ENCODE measurements at places on chromosomes 7 and 10.

GRCh38 chr10:131559450-131559911 is 248.0 kb upstream of the TCERG1L start:
- no peaks in the 10 kb centered on the region for H3K4me1 ChIP-seq
- H3K27ac ChIP-seq, result no peak overlapping the region
- H3K27me3 ChIP-seq, result no peaks in the 10 kb centered on the region
- no peak for DNase-seq
- H3K4me3 ChIP-seq, result no peak overlapping the region

GRCh38 chr7:111750878-111751277 is 188.6 kb upstream of the IMMP2L start:
- H3K36me3 ChIP-seq, result peaks cover 22% of the 10 kb centered on the region
- H3K27me3 ChIP-seq, result no peaks in the 10 kb centered on the region
- H3K27ac ChIP-seq, result no peak overlapping the region

GRCh38 chr10:45163315-45163975 is 152.0 kb downstream of the OR13A1 start:
- DNase-seq, result no peak
- no peaks in the 10 kb centered on the region for H3K36me3 ChIP-seq
- peaks cover 15% of the 10 kb centered on the region for H3K27me3 ChIP-seq
- H3K27ac ChIP-seq, result no peak overlapping the region

- H3K36me3 ChIP-seq, result peaks cover 18% of the 10 kb centered on the region
- H3K27me3 ChIP-seq, result peaks cover 2% of the 10 kb centered on the region
- peak within 1 kb of the TSS; percentile 91 for H3K27ac ChIP-seq
- peaks cover 35% of the 10 kb centered on the region for H3K4me1 ChIP-seq
Observed at GRCh38 chr7:191981-192649, at the start of gene FAM20C. Gene FAM20C (plus strand): TSS chr7:192571. CDS start chr7:193200, 629 bp downstream.

- DNase-seq, result no peak
- no peaks in the 10 kb centered on the region for H3K27me3 ChIP-seq
- no peaks in the 10 kb centered on the region for H3K36me3 ChIP-seq
Observed at GRCh38 chr10:29830531-29831512, 196.1 kb upstream of the SVIL start.

DNA sequence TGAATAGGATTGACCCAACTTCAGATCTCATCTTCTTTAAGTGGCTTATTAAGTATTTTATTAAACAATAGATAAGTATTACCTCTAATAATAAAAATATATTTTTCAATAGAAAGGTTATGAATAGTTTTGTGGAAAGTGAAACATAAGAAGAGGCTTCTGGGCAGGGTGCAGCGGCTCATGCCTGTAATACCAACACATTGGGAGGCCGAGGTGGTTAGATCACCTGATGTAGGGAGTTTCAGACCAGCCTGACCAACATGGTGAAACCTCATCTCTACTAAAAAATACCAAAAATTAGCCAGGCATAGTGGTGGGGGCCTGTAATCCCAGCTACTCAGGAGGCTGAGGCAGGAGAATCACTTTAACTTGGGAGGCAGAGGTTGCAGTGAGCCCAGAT is 26.5 kb downstream of the GPR85 start:
- no peaks in the 10 kb centered on the region for H3K4me1 ChIP-seq
- peaks cover 21% of the 10 kb centered on the region for H3K27me3 ChIP-seq
- no peaks in the 10 kb centered on the region for H3K36me3 ChIP-seq
- no peak overlapping the region for H3K4me3 ChIP-seq

DNA sequence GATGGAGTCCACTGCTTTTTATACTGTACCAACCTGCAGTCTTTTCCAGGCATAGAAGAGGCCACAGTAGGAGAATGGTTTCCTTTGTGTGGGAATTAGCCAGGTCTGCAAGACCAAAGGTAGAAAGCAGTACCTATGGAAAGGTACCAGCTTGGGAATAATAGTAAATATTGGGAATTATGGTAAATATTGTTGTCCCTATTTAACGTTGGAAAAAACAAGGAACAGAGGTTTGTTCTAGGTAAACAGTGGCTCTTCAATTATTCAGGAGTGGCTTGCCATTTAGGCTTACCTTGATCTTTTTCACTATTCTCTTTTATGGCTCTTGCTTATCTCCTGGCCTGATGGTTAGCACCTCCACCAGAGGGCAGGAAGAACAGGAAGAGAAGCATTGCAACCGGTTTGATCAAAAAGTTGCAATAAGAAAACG is 43.9 kb upstream of the GSAP start:
- H3K4me3 ChIP-seq, result no peak overlapping the region
- H3K27me3 ChIP-seq, result no peaks in the 10 kb centered on the region
- H3K4me1 ChIP-seq, result peaks cover 10% of the 10 kb centered on the region
- H3K27ac ChIP-seq, result no peak overlapping the region
- DNase-seq, result no peak

GRCh38 chr7:2013381-2014311 is 219.1 kb downstream of the MAD1L1 start:
- no peak overlapping the region for H3K27ac ChIP-seq
- peaks cover 17% of the 10 kb centered on the region for H3K4me1 ChIP-seq
- H3K4me3 ChIP-seq, result no peak overlapping the region
- DNase-seq, result peak; percentile 93
- no peaks in the 10 kb centered on the region for H3K27me3 ChIP-seq

- H3K36me3 ChIP-seq, result no peaks in the 10 kb centered on the region
- no peak overlapping the region for H3K4me3 ChIP-seq
- no peaks in the 10 kb centered on the region for H3K27me3 ChIP-seq
Observed at GRCh38 chr10:82245157-82245556, 370.2 kb downstream of the NRG3 start.

DNA sequence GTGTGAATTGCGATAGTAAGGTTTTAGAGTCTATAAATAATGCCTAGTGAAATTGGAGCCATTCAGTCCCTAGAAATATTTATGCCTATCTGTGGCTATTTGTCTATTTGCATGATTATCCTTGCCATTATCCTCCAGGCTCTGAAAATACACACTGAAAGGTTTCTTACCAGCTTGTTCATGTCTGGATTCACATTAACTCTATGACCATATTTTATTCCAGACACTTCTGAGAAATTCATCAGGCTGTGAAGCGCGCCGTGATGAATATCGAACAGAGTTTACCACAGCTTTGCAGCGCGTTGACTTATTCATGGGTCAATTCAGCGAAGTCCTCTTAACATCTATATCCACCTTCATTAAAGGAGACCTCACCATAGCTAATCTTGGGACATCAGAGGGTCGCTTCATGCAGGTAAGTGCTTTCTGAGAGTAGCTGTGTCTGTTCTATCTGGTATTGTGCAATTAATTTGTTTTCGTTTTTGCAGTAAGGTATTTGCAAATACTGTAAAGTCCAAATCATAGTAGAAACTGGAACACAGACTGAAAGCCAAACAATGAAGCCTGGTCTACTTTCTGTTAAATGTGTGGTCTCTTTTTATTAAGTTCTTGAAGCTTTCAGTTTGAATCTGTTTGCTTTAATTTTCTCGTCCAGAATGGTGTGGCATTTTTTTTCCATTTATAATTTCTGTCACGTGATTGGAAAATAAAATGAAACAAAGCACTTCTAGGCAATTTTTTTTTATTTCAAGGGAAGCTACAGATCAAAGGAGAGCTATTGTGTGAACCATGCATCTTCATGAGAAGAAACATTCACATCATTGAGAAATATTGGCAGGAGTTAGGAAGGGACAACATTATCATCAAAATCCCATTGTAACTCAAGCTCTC is 59.7 kb downstream of the MET start:
- no peaks in the 10 kb centered on the region for H3K27me3 ChIP-seq
- H3K27ac ChIP-seq, result no peak overlapping the region
- H3K4me3 ChIP-seq, result no peak overlapping the region
- H3K36me3 ChIP-seq, result peaks cover 3% of the 10 kb centered on the region
- DNase-seq, result no peak

DNA sequence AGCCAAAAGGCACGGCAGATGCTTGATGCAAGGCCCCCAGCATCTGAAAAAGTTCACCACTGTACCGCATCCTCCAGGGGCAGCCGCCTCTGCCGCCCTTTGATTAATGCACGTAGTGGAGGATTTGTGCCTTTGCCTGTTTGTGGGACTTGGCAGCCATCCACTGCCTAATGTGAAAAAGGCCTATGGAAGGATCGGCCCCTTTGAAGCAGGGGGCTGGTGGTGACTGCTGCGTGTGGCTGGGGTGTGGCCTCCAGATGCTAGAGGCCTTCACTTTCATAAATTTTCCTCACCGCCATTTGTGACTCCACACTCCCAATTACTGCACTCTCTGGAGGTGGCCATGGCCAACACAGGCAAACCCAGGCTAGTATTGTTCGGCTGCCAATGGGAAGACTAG is 226.0 kb downstream of the BMPER start:
- no peaks in the 10 kb centered on the region for H3K36me3 ChIP-seq
- no peak for DNase-seq
- no peaks in the 10 kb centered on the region for H3K27me3 ChIP-seq

DNA sequence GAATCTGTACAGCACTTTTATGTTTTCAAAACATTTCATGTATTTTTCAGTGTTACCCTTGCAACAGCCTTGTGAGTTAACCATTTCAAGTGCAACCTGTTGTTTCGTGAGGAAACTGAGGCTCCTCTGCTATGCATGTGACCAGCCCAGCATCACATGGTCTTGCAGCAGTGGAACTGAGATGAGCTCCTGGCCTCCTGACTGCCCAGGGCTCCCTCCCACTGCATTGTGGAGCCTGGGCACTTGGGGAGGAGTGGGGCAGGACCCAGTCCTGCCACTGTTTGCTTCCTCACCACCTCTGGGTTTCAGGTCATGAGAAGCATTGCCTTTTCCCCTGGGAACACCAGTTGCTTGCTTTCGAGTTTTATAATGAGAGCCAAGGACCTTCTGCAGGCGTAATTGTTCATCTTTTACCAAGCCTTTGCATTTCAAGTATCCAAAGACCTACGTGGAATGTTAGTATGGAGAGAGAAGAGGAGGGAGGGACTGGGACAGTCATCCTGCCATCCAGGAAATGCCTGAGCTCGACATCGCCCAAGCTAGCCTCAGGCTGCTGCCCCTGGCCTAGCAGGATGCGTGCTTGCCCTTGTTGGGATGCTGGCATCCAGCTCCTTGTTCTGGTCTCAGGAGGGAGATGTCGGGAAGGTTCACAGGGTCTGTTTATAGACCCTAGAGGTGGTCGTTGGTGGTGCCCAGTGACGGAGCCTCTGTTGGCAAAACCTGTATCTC is 32.3 kb upstream of the BHLHA15 start:
- peaks cover 13% of the 10 kb centered on the region for H3K4me1 ChIP-seq
- peak overlapping the region; percentile 22 for H3K27ac ChIP-seq
- H3K36me3 ChIP-seq, result peaks cover 4% of the 10 kb centered on the region
- H3K27me3 ChIP-seq, result no peaks in the 10 kb centered on the region

DNA sequence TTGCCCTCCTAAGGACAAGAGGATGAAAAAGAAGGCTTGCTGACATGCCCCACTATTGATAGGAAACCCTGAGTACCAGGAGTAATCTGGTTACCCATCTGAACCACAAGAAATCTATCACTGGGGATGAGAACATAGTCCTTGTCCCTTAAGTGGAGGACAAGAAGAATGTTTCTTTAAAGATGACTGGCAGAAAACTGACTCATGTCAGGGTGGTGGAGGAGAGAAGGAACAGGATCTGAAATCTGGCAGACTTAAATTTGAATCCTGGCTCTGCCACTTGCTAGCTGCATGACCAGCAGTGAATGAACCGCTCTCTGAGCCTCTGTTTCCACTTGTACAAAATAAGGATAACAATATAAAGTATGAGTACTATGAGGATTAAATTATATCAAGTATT is 38.9 kb upstream of the XPNPEP1 start:
- peak overlapping the region; percentile 23 for H3K27ac ChIP-seq
- peaks cover 74% of the 10 kb centered on the region for H3K4me1 ChIP-seq
- DNase-seq, result no peak
- H3K4me3 ChIP-seq, result no peak overlapping the region
- no peaks in the 10 kb centered on the region for H3K36me3 ChIP-seq

GRCh38 chr7:38372290-38372689 is 98.9 kb upstream of the TARP start:
- no peak for DNase-seq
- H3K27me3 ChIP-seq, result no peaks in the 10 kb centered on the region
- H3K4me3 ChIP-seq, result no peak overlapping the region
- no peak overlapping the region for H3K27ac ChIP-seq
- no peaks in the 10 kb centered on the region for H3K36me3 ChIP-seq

DNA sequence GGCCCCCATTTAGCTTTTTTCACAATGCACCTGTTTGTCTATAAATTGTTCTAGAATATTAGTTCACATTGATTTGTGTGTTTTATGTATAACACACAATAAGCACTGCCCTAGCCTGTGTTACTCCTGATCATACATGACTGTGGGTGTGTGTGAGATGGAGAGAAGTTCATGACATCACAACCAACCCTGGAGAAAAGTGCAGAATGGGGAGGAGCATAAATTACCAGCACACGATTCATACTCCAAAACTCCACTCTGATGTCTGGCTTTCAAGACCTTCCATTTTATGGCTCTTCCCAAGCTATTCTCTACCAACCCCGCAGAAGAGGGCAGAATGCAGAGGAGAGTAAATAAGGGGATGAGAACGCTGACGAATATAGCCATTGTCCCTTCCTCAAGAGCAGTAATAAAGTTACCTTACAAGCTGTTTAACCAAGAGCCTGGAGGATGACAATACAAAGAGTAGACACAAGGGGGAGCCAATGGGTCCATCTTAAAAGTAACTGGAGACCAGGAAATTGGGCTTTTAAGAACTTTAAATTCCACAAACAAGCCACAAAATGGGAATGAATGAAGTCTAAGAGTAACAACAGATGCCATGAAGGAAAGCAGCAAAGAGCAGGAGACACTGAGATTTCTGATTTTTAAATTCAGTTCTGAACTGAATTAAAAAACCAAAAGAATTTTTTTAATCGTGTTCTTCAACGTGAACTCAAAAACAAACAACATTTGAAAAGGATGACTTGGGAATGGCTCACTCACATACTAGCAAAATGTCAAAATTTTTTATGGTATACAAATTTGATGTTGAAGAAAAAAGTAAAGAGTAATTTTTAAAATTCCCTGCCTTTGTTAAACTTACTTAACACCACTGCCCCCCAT is 159.6 kb downstream of the PARD3 start:
- no peak overlapping the region for H3K27ac ChIP-seq
- H3K36me3 ChIP-seq, result no peaks in the 10 kb centered on the region
- H3K4me1 ChIP-seq, result peaks cover 10% of the 10 kb centered on the region
- no peak for DNase-seq
- no peak overlapping the region for H3K4me3 ChIP-seq

- H3K27ac ChIP-seq, result peak overlapping the region; percentile 81
- no peak for DNase-seq
- peak overlapping the region; percentile 2 for H3K4me3 ChIP-seq
Observed at GRCh38 chr10:69352569-69353264, 64.0 kb downstream of the TACR2 start.

GRCh38 chr7:20343941-20344340 is 13.2 kb downstream of the ITGB8 start:
- H3K36me3 ChIP-seq, result no peaks in the 10 kb centered on the region
- H3K27me3 ChIP-seq, result no peaks in the 10 kb centered on the region
- no peak overlapping the region for H3K4me3 ChIP-seq
- DNase-seq, result no peak
- H3K27ac ChIP-seq, result no peak overlapping the region

GRCh38 chr10:36457751-36458150 is 667.6 kb upstream of the ANKRD30A start:
- H3K4me1 ChIP-seq, result peaks cover 10% of the 10 kb centered on the region
- no peaks in the 10 kb centered on the region for H3K27me3 ChIP-seq
